ENCODE measurements at places on chromosomes 5 and 9.

GRCh38 chr5:140413230-140413629 lies 11.6 kb downstream of the ANKHD1 start:
- DNase-seq = no peak

GRCh38 chr9:77809552-77809951 lies 161.4 kb upstream of the GNA14 start:
- DNase-seq = no peak

DNA sequence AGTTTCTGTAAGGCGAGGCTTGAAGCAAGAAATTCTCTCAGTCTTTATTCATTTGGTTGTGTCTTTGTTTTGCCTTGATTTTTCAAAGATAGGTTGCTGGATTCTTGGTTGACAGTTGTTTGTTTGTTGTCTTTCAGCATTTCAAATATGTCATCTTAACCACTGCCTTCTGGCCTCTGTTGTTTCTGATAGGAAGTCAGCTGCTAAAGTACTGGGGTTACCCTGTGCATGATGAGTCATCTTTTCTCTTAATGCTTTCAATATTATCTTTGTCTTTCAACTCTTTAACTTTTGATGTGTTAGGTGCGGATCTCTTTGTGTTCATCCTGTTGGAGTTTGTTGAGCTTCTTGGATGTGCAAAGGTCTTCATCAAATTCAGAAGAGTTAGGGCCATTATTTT lies 1571.3 kb downstream of the MAT2B start:
- DNase-seq = peak; percentile 9

DNA sequence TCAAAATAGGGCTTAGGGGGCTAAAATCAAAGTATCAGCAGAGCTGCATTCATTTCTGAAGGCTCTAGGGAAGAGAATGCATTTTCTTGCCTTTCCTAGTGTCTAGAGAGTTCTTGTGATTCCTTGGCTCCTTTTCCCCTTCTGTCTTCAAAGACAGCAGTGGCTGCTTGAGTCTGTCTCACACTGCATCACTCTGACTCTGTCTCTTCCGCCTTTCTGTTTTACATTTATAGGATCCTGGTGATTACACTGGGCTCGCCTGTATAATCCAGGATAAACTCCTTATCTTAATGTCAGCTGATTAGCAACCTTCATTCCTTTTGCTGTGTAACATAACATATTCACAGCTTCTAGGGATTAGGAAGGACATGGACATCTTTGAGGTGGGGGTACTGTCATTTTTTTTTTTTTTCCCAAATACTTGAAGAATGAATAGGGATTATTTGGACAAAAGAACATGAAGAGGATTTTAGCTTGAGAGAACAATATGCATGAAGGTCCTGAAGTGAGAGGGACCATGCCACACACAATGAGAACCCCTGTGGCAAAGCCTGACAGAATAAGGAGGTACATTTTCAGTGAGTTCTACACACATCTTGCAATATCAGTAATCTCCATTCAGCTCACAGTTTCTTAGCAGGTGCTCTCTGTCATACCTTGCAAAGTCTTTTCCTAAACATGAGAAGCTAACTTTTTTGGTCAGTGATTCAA lies 267.6 kb downstream of the FAM170A start:
- no peak for DNase-seq

DNA sequence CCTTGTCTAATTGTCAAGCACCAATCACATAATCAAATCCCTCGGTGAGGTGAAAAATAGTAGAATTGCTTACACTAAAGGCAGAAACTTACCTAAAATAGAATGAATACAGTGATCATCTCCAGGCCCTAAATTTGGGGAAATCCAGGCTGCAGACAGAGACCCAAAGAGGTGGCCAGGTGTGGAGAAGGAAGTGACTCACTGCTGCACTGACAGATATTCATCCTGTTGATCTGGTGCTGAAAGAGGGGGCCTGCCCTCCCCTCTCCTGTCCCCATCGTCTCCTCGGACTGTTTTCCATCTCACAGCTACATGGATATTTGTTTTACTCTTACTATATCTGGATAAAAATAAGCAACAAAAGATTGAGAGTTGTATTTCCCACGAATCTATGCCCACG lies 15.9 kb downstream of the OR2Y1 start:
- no peak for DNase-seq

- DNase-seq = no peak
These were observed 7.4 kb upstream of the GRK6 start for GRCh38 chr5:177419046-177419445.

GRCh38 chr5:138504799-138505198 lies 38.2 kb downstream of the ETF1 start:
- no peak for DNase-seq

- DNase-seq = no peak
These were observed 72.7 kb upstream of the NFIL3 start for GRCh38 chr9:91496351-91496750.

- DNase-seq = no peak
These were observed 14.9 kb downstream of the DEPDC1B start for GRCh38 chr5:60685028-60685427.

DNA sequence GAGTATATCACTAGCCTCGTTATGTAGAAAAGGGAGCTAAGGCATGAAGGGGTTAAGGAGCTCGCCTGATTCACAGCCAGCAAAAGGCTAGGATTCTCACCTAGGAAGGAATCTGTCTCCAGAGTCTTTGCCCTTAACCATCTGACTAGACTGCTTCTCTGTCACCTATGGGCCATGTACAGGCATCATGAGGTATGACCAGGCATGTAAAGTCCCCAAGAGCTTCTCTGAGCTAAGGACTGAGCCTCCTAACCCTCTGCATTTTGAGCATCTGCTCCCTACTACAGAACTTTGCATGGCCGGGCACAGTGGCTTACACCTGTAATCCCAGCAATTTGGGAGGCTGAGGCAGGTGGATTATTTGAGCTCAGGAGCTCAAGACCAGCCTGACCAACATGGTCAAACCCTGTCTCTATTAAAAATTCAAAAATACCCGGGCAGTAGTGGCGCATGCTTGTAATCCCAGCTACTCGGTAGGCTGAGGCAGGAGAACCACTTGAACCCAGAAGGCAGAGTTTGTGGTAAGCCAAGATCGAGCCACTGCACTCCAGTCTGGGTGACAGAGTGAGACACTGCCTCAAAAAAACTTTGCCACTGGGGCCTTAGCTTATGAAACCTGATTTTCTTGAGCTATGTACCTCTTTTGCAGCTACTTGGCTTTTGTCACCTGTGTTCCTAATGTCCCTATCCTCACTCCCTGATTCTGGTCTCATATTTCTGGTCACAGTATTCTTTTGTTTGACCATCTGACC lies 33.2 kb upstream of the IL7R start:
- DNase-seq = no peak

DNA sequence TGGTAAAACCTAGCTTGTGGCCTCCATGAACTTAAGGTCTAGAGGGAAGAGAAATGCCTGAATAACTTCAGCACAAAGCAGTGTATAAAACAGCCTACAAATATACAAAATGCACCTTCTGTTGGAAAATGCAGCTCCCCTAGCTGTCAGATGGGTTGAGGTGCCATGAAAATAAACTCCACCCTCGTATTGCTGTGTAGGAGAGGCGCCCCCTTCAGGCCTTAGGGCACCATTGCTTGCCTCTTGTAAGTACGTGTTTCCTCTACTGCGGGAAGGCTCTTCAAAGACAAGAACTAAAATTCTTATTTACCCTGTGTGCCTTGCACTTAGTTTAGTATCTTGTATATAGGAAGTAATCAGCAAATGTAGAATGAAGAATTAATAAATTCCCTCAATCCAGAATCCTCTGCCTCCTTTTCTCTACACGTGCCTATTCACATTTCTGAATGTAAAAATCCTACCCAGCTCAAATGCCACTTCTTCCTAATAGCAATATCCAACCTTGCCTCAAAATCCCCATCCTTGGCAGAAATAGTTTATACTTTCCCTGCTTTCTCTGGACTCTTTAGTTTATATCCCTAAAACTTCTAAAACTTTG lies 393.7 kb upstream of the PDE4D start:
- DNase-seq = peak; percentile 90

DNA sequence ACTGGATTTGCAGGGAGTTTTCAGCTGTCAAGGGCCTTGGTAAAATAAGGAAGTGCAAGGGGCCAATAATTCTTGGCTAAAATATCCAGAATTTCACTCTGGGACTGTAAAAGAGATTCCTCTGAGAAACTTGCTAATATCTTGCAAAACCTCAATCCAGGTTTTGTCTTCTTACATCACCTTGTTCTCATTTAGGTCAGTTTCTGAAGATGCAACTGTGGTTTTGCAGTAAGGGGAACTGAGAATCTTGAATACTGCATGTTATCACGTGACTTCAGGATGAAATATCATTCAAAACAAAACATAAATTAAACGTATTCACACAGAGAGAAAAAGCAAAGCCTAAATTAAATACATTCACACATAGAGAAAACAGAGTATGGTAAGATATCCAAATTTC lies 35.0 kb upstream of the RIC1 start:
- DNase-seq = no peak

DNA sequence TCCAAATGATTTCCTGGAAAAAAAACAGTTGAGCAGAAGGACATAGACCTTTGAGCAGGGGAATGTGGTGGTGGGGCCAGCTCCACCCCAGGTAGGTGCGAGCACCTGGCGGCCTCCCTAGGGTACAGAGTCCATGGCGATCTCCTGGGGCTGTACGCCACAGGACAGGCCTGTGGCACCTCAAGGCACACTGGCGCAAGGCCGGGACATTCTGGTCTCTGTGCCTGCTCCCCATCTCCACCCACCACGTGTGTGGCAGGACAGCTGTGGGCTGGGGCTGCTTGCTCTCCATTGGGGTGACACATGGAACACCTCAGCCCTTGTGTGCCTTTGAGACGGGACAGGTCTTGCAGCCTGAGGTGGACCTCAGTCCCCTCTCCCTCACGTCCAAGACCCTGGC lies 25.2 kb downstream of the WNK2 start:
- DNase-seq = no peak

- no peak for DNase-seq
These were observed 49.9 kb upstream of the SHB start for GRCh38 chr9:38118862-38119438.

DNA sequence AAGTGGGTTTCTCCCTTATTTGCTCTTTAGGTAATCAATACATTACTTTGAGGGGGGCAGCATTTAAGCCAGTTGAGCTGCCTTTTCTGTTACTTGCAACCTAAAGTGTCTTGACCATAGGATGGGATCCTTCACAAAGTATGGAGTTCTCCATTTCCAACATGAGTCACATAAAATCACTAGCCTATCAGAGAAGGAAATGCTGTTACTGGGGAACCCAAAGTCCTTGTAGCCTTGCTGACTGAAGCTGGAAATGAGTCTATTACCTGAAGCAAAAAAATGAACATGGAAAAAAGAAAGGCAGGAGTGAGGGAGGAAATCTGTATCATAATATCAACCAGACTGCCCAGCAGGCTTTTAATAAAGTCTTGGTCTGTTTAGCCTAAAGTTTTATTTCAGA lies 42.8 kb upstream of the SLIT3 start:
- no peak for DNase-seq

- no peak for DNase-seq
These were observed 255.8 kb downstream of the ROR2 start for GRCh38 chr9:91694081-91694870.

GRCh38 chr9:126709241-126709640 lies 95.5 kb downstream of the LMX1B start:
- DNase-seq = no peak

- DNase-seq = no peak
These were observed 87.9 kb upstream of the TRIO start for GRCh38 chr5:14054965-14055963.

- peak; percentile 80 for DNase-seq
These were observed 1.0 kb upstream of the NTMT1 start for GRCh38 chr9:129624947-129625346.

GRCh38 chr5:102858221-102858620 lies 103.1 kb downstream of the PAM start:
- DNase-seq = no peak

DNA sequence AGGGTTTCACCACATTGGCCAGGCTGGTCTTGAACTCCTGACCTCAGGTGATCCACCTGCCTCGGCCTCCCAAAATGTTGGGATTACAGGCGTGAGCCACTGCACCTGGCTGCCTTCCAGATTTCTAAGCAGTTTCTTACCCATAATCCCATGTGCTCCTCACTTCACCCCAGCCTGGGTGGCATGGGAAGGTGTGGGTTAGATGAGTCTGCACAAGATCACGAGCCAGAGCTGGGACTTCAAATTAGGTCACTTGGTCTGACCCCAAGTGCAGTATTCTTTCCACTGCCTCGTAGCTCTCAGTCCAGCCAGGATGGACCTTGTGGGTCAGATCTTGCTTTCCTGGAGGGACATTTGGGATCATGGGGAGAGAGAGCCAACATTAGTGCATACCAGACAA lies 37.5 kb upstream of the STRBP start:
- peak; percentile 57 for DNase-seq

- no peak for DNase-seq
These were observed 53.9 kb upstream of the C9orf72 start for GRCh38 chr9:27627188-27627564.

DNA sequence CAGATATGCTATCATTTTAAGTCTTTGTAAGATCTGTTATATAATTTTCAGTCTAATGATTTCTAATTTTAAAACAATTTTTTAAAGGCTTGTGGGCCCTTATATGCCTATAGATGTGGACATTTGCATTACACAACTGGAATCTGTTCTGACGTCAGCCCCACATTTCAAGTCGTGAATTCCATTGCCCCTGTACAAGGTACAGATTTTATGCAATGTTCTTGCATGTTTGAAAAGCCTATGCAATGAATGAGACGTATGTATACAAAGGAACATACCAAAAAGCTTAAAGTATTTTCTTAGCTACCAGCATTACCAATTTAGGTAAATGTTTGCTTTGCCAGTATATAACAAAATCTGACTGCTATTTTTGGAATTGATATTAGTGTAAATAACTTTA lies 77.2 kb downstream of the ITGA1 start:
- DNase-seq = no peak

DNA sequence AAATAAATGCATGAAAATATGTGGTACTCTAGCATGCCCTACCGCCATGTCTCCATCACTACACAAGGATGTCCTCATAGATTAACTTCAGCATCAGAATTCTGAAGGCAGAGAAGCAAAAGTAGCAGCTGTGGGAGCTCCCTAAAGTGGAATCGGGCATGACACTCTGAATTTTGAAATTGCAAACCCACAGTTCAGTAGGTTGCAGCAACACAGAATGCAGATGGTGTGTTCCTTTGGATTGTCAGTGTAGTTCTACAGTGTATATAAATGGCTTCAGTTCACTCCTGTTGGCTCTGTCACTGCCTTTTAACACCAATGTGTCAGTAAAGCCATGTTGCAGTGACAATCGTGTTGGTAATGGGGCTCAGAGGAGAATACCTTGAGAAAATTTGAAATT lies 973.6 kb upstream of the WWC1 start:
- no peak for DNase-seq

DNA sequence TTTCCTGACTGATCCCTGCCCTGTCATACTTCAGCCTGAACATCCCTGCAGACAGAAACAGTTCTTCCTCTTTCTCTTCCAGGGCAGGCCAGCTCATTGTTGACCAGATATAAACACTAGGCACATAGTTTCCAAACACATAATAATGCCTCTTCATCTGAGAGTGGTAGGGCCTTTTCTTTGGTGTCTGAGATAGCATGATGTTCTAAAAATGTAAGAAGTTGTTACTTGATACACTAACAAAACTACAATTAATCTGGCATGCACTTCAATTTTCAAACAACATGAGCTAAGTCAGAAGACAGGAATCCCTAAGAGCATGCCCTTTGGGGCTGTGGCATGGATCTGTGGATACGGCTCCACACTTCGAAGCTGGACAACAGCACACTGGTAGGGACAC lies 246.6 kb downstream of the SPOCK1 start:
- DNase-seq = no peak

All from hematopoietic multipotent progenitor cell treated with erythropoietin and hydrocortisone succinate and interleukin-3 and kit ligand, for 6 days (in vitro differentiated cells).